Esophagus muscularis mucosa (tissue), 4 donors: ENCODE measurements at places on chromosomes 11 and 22. TPM values are rescaled to one million over a fixed set of nuclear protein-coding genes. Genes with fewer than 3 reads are reported as not detected.

OR8G5 gene
- not detected for total RNA-seq

DNA sequence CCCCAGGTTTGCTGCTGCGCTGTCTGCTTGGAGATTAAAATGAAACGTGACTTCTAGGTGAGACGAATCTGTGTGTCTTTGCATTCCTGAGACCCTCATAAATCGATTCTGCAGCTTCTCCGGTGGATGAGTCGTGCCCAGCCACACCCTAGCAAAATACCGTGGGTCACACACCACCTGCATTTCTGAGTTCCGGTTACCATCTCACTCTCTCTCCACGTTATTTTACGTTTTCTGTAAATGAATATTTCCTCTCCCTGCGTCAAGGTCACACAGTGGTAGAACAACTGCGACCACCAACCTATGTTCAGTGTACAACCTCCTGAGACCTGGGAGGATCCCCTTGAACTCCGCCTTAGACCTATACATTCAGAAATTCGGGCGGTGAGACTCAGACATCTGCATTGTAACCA lies 1.1 kb downstream of the YWHAH start:
- H3K4me1 ChIP-seq, result peaks cover 50% of the 10 kb centered on the region
- peak overlapping the region; percentile 99 for H3K27ac ChIP-seq
- peaks cover 5% of the 10 kb centered on the region for H3K36me3 ChIP-seq
- no peaks in the 10 kb centered on the region for H3K27me3 ChIP-seq
- no peak for DNase-seq

GRCh38 chr22:43510281-43511070 lies 98.7 kb downstream of the MPPED1 start:
- no peaks in the 10 kb centered on the region for H3K36me3 ChIP-seq
- no peak overlapping the region for H3K4me3 ChIP-seq
- H3K27ac ChIP-seq, result no peak overlapping the region
- H3K4me1 ChIP-seq, result no peaks in the 10 kb centered on the region
- no peaks in the 10 kb centered on the region for H3K27me3 ChIP-seq
- no peak for DNase-seq

MISFA gene
- not detected for total RNA-seq
